ENCODE measurements at places on chromosomes 5 and 9. TPM values are rescaled to one million over a fixed set of nuclear protein-coding genes. Genes with fewer than 3 reads are reported as not detected.

CAVIN4 gene
- total RNA-seq = 2.4 TPM

GRCh38 chr5:56052735-56053134 lies 58.0 kb upstream of the IL6ST start:
- no peak for DNase-seq

DNA sequence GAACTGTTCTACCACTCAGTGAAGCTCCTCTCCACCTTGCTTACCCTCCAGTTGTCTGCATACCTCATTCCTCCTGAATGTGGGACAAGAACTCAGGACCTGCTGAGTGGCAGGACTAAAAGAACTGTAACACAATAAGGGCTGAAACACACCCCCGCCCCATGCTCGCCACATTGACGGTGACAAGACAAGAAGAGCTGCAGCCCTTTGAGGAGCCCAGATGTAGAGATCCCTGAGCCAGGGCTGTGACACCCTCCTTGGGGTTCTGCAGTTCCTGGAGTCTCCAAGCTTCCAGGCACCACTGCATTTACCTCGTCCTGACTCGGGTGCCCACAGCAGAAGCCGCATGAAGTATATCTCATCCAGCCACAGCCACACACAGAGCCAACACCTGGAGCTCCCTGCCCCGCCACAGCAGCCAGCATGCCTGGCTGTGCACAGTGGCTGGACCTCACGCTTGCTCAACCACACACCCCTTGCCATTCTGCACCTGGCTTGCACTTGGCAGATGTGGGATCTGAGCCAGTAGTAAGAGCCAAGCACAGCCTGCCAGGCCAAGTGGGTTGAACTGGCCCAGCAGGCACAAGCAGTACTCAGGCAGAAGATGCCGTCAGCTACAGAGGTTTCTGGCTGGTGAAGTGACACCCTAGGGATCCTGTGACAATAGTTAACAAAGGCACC lies 166.1 kb downstream of the RNF180 start:
- no peak for DNase-seq

DNA sequence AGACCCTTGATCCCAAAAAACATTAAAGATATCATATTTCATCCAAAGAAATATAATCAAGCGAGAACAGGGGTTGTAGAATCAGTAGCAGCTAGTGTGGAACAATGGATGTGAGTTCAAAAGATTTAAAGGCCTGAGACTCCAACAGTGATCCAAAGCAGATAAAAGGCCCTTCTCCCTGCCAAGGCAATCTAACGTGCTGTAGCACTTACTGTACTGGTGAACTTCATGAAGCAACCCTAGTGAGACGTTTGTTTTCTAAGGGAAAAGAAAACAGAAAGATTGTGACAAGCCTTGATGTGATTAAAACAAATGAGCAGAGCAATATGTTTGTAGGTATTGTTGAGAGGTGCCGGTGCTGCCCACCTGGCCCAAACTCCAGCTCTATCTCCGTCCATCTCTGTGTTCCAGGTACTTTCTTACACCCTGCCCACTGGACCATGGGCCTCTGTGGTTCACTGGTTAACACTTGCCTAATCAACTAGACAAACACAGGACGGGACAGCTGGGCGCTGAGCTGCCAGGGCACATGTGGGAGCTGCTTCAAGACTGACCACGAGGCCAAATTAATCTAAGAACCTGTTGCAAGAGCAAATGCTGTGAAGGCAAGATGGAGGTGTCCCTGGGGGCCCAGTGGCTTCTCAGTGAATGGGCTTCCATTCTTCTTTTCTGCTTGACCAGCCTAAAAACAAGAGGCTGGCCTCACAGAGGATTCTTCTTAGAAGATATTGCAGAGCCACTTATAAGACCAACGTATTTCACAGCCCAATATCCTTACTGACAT lies 265.5 kb downstream of the CWC27 start:
- no peak for DNase-seq

GRCh38 chr9:84821431-84821830 lies 151.9 kb downstream of the NTRK2 start:
- no peak for DNase-seq

DNA sequence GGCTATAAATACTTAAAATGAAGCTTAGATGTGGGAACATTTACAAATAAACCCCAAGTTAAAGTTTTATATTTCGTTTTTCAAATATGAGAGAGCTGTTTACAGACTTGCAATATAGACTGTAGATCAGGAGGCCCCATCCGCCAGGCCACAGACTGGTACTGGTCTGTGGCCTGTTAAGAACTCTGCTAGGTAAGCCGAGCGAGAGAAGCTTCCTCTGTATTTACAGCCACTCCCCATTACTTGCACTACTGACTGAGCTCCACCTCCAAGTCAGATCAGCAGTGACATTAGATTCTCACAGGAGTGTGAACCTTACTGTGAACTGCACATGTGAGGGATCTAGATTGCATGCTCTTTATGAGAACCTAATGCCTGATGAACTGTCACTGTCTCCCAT lies 561.4 kb upstream of the FAM174A start:
- no peak for DNase-seq

GRCh38 chr9:134495881-134496412 lies 145.7 kb upstream of the COL5A1 start:
- no peak for DNase-seq

DNA sequence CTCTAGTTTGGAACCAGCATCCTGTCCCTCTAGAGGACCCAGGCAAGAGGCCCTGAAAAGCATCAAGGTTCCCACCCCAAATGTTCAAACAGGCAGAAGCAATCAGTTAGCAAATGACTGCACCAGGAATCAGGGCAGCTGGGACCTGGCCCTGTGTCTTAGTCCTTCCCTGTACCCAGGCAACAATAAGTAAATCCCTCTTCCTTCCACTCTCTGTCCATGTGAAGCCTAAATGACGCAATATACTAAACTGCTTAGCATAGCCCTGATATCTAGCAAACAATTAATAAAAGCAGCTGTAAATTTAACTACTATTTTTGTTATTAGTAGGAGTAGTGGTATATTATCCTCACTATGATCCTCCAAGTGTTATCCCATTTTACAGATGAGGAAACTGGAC lies 13.2 kb upstream of the ADRA1B start:
- no peak for DNase-seq

- peak; percentile 91 for DNase-seq
Measured at GRCh38 chr5:136811551-136811950, 446.2 kb upstream of the TRPC7 start.

GRCh38 chr5:81164476-81164875 lies 68.6 kb upstream of the CKMT2 start:
- no peak for DNase-seq

DNA sequence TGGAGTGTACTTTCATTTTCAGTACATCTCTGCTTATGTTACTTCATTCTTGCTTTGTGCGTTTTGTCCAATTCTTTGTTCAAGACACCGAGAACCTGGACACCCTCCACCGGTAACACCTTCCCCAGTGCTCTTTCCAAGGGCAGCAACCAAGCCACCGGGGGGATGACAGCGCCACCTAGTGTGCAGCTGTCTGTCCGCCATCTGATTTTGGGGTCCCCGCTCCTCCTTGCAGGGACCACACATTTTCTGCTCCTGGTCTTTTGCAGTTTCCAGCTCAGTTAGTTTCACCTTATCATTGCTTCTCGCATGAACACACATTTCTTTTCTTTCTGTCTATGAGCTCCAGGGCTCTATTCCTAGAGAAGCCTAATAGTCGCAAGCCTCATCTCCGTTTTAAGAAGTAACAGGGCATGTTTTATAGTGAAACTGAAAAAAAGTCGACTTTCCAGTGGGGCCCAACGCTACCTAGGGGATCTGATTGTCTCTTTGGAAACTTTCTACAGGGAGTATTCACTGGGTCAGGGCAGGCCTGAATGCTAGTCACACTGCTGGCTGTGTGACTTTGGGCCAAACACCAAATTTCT lies 152.1 kb downstream of the FSTL4 start:
- peak; percentile 32 for DNase-seq

DNA sequence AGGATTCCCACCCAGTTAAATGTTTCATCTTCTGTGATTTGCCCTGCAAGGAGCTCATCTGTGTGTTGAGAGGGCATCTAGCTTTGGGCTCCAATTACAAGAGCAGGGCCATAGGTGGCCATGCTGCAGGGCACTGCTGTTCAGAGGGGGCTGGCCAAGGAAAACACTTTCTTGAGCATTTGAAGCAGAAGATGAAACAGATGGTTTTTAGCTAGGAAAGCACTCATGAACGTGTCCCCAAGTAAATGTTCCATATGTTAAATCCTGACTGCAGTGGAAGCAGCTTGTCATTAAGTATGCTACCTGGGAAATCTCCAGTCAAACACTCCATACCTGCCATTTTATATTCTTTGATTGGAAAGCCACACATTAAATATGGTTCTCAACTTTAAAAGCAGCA lies 176.6 kb downstream of the FBXL7 start:
- no peak for DNase-seq

DNA sequence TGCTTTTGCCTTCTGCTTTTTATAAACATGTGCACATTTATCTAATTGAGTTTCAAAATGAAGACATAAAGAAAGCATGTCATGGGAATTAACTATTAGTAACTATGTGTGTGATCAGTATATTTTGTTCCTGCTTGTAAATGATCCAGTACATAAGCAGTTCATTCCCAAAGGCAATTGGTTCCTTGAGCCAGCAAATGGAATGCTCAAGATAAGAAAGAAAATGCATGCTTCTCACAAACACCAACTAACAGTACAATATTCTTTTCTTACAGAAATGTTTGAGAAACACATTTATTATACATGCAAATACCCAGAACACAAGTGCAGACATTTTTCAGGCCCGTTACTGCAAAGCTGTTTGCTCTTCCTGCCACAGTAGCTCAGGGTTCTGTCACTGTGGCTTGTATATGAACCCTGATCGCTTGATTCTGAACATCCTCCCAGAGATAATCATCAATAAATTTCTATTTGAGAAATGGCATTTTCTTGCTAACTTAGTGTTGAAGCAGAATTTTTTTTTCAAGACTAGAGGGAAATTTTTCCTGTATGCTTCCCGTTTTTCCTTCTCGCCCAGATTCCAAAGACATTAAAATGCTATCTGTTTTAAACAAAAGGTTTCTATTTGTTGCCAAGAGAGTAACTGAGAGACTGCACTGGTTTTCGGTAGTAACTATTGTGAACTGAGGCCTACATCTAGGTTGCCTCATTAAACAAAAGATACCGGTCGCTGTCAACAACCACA lies 1.9 kb downstream of the GNAQ start:
- DNase-seq = no peak

- DNase-seq = peak; percentile 57
Measured at GRCh38 chr5:80083101-80083890, 48.1 kb downstream of the THBS4 start.
